ENCODE measurements at places on chromosomes 5 and 9.
A peak's percentile ranks its signal among the peaks of the same experiment; 100 is the strongest.

DNA sequence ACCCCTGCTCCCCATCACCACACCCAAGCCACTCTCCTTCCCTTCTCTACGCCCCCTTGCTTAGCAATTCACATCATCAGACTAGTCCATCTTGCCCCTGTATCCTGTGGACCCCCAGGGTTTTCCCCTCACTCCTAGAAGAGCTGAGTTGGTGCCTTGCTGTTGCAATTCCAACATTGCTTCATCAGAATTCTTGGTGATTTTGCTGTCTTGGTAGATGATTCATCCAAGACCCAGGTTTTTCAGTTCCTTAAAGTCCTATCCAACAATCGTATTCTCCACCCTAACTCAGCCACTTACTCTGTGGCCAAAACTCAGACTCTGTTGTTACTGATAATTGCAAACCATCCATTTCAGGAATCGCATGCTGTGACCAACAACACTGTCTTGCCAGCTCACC, 21.4 kb upstream of the CCNJL start:
- H3K36me3 ChIP-seq: no peaks in the 10 kb centered on the region
- DNase-seq: no peak
- no peak overlapping the region for H3K4me3 ChIP-seq
- H3K27ac ChIP-seq: no peak overlapping the region

- H3K36me3 ChIP-seq: no peaks in the 10 kb centered on the region
- peak; percentile 35 for DNase-seq
- H3K27ac ChIP-seq: peak overlapping the region; percentile 66
- no peaks in the 10 kb centered on the region for H3K4me1 ChIP-seq
- no peaks in the 10 kb centered on the region for H3K27me3 ChIP-seq
Measured at GRCh38 chr9:80797101-80797829, 892.1 kb downstream of the TLE1 start.

GRCh38 chr9:105993921-105994715, 299.8 kb downstream of the TMEM38B start:
- no peaks in the 10 kb centered on the region for H3K4me1 ChIP-seq
- DNase-seq: no peak
- no peaks in the 10 kb centered on the region for H3K36me3 ChIP-seq
- no peak overlapping the region for H3K27ac ChIP-seq
- H3K4me3 ChIP-seq: no peak overlapping the region
- H3K27me3 ChIP-seq: no peaks in the 10 kb centered on the region

- no peaks in the 10 kb centered on the region for H3K27me3 ChIP-seq
- no peak for DNase-seq
- H3K36me3 ChIP-seq: no peaks in the 10 kb centered on the region
Measured at GRCh38 chr9:107778661-107779060, 289.1 kb upstream of the KLF4 start.

- DNase-seq: no peak
- no peaks in the 10 kb centered on the region for H3K36me3 ChIP-seq
- H3K4me3 ChIP-seq: no peak overlapping the region
Measured at GRCh38 chr5:175347027-175347426, 97.0 kb downstream of the DRD1 start.

- H3K4me3 ChIP-seq: no peak overlapping the region
- no peaks in the 10 kb centered on the region for H3K36me3 ChIP-seq
- no peak for DNase-seq
- H3K27ac ChIP-seq: no peak overlapping the region
- H3K27me3 ChIP-seq: no peaks in the 10 kb centered on the region
Measured at GRCh38 chr5:171601266-171601881, 181.9 kb downstream of the FGF18 start.

- no peak overlapping the region for H3K27ac ChIP-seq
- H3K36me3 ChIP-seq: no peaks in the 10 kb centered on the region
- H3K4me3 ChIP-seq: no peak overlapping the region
- no peak for DNase-seq
Measured at GRCh38 chr5:74136276-74136825, 504.2 kb downstream of the ENC1 start.

GRCh38 chr9:27276193-27277030, 20.5 kb downstream of the EQTN start:
- no peaks in the 10 kb centered on the region for H3K36me3 ChIP-seq
- DNase-seq: peak; percentile 24
- H3K27ac ChIP-seq: no peak overlapping the region
- no peaks in the 10 kb centered on the region for H3K27me3 ChIP-seq
- no peaks in the 10 kb centered on the region for H3K4me1 ChIP-seq

DNA sequence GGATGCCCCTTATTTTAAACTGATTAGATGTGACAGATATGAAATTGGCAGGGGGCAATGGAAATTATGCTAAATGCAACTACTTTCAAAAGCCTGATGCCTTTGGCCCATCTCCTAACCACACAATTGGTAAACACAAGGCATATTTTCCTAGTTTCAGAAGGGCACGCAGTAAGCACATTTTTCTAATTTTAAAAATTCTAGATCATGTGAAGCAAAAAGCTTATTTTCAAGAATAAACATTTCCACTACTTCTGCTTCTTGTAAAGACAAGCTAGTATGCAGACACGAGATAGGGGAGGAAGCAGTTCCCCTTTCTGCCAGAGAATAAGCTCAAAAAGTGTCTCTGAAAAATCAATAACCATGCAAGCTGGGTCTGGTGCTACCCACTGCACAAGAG, 67.7 kb downstream of the ABCA1 start:
- no peak for DNase-seq
- no peak overlapping the region for H3K4me3 ChIP-seq
- H3K27ac ChIP-seq: no peak overlapping the region
- no peaks in the 10 kb centered on the region for H3K4me1 ChIP-seq
- H3K36me3 ChIP-seq: no peaks in the 10 kb centered on the region

GRCh38 chr5:37071901-37072581, 177.1 kb downstream of the CPLANE1 start:
- H3K4me1 ChIP-seq: no peaks in the 10 kb centered on the region
- H3K4me3 ChIP-seq: no peak overlapping the region
- H3K27ac ChIP-seq: no peak overlapping the region
- no peaks in the 10 kb centered on the region for H3K36me3 ChIP-seq

- H3K27ac ChIP-seq: no peak overlapping the region
- DNase-seq: no peak
- H3K36me3 ChIP-seq: no peaks in the 10 kb centered on the region
- H3K4me1 ChIP-seq: no peaks in the 10 kb centered on the region
Measured at GRCh38 chr9:88973281-88974045, 17.8 kb upstream of the S1PR3 start.

GRCh38 chr5:106827061-106827460, 843.7 kb downstream of the EFNA5 start:
- DNase-seq: no peak
- H3K4me1 ChIP-seq: no peaks in the 10 kb centered on the region
- no peaks in the 10 kb centered on the region for H3K27me3 ChIP-seq

DNA sequence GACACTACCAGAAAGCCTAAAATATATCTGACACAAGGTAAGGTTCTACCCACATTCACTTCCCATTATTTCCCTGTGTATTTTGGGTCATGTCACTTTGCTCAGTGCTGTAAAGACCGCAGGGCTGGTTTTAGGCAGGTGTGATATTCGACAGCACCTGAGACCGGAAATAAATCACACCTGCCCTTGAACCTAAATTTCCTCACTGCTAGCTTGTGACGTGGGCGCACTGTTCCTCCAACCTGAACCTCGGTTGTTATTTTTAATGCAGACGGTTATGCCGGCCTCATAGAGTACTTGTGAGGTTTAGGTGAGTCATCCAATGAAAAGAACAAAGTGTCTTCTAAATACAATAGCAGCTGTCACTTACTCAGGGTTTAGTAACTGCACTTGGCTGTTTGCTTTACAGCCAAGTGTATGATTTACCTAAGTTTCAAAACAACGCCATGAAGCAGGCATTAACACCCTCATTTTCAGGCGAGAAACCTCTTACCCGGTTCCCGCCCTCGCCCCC, 20.7 kb upstream of the ZNF782 start:
- no peaks in the 10 kb centered on the region for H3K36me3 ChIP-seq
- no peak for DNase-seq
- H3K27me3 ChIP-seq: peaks cover 32% of the 10 kb centered on the region
- H3K4me1 ChIP-seq: peaks cover 6% of the 10 kb centered on the region

GRCh38 chr5:92455011-92455410, 1071.9 kb upstream of the ARRDC3 start:
- no peak overlapping the region for H3K27ac ChIP-seq
- no peak for DNase-seq
- H3K4me1 ChIP-seq: no peaks in the 10 kb centered on the region
- H3K4me3 ChIP-seq: no peak overlapping the region
- no peaks in the 10 kb centered on the region for H3K27me3 ChIP-seq

GRCh38 chr9:124721109-124721906, 49.8 kb downstream of the NR6A1 start:
- no peaks in the 10 kb centered on the region for H3K27me3 ChIP-seq
- no peak overlapping the region for H3K4me3 ChIP-seq
- no peak overlapping the region for H3K27ac ChIP-seq
- no peaks in the 10 kb centered on the region for H3K36me3 ChIP-seq
- no peaks in the 10 kb centered on the region for H3K4me1 ChIP-seq

DNA sequence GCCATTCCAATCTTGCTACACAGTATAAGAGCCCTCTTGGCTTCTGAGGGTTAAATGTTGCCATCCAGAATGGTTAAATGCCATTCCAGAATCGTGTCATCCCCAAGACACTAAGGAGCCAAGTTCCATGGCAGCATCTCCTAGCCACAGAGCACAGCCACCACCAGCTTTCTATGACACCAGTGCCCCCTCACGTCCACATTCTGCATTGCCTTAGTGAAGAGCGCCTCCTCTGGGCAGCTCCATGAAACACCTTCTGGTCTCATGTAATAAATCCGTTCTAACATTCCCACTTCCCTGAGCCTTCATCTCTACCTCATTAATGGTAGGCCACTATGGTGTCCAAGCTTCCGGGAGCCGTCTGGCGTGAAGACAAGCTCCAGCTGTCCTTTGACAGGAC, 12.4 kb downstream of the CBY3 start:
- DNase-seq: no peak
- no peak overlapping the region for H3K27ac ChIP-seq
- H3K36me3 ChIP-seq: no peaks in the 10 kb centered on the region
- H3K27me3 ChIP-seq: no peaks in the 10 kb centered on the region

DNA sequence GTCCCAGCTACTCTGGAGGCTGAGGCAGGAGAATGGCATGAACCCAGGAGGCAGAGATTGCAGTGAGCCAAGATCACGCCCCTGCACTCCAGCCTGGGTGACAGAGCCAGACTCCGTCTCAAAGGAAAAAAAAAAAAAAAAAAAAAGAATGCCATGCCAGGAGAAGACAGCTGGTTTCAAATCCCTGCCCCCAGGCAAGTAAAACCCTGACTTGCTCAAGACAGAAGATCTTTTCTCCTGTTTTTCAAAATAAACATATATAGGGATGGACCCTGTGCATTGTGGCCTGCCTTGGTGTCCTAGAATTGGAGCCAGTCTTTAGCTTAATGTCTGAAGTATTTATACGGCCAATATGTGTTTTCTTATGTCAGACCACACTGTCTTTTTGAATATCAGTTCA, 177.1 kb downstream of the NR3C1 start:
- H3K4me1 ChIP-seq: no peaks in the 10 kb centered on the region
- H3K4me3 ChIP-seq: no peak overlapping the region
- H3K27ac ChIP-seq: no peak overlapping the region
- DNase-seq: no peak

GRCh38 chr9:124428751-124429529, 13.7 kb upstream of the PSMB7 start:
- no peak overlapping the region for H3K27ac ChIP-seq
- H3K4me3 ChIP-seq: no peak overlapping the region

- H3K4me3 ChIP-seq: no peak overlapping the region
- H3K27ac ChIP-seq: peak overlapping the region; percentile 8
Measured at GRCh38 chr5:96743065-96743768, 64.5 kb downstream of the ERAP1 start.

GRCh38 chr5:165722401-165722800, 2217.0 kb downstream of the MAT2B start:
- no peaks in the 10 kb centered on the region for H3K4me1 ChIP-seq
- no peak overlapping the region for H3K4me3 ChIP-seq
- H3K27ac ChIP-seq: no peak overlapping the region
- H3K36me3 ChIP-seq: no peaks in the 10 kb centered on the region
- no peak for DNase-seq

DNA sequence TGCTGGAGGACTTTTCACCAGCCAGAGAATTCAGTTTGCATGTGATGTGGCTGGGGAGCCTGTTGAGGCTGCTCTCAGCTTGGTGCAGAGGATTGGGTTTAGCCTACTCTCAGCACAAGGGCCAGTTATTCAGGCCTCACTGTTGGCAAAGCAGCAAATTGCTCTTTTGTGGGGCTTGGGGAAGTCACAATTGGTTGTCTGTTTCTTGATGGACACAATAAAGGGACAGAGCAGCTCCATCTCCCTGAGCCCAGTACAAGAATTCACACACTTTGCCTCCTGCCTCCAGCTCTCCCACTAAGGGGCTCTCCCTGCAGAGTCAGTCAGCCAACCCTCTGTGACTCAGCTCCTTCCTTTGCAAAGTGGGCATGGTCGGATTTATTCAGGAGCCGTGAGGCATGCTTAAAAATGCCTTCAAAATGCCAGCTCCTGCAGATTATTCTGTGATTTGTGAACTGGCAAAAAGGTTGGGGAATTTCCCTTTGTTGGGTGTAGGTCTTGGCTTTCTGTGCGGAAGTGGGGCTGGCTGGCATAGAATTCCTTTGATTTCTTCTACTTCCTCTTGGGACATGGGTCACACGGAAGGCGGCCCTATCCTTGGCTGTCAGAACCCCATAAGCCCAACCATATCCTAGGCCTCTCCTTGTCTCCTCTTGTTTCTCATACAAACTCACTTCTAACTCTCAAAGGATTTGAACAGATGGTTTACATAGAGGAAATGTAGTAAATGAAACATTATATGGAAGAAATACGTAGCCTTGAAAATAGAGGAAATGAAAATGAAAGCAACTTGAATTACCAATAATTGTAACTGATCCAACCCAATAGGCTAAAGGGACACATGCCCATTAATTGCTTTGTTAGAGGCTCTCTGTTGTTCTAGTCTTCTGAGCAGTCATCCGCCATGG, 118.7 kb upstream of the CD180 start:
- no peaks in the 10 kb centered on the region for H3K4me1 ChIP-seq
- no peaks in the 10 kb centered on the region for H3K27me3 ChIP-seq
- DNase-seq: no peak
- no peak overlapping the region for H3K4me3 ChIP-seq
- H3K27ac ChIP-seq: no peak overlapping the region

GRCh38 chr5:151180291-151180690, 22.7 kb upstream of the ANXA6 start:
- no peaks in the 10 kb centered on the region for H3K4me1 ChIP-seq
- no peak overlapping the region for H3K4me3 ChIP-seq
- no peak overlapping the region for H3K27ac ChIP-seq
- peak; percentile 10 for DNase-seq
- no peaks in the 10 kb centered on the region for H3K27me3 ChIP-seq

- H3K27ac ChIP-seq: no peak overlapping the region
- H3K27me3 ChIP-seq: no peaks in the 10 kb centered on the region
- H3K4me3 ChIP-seq: no peak overlapping the region
- no peaks in the 10 kb centered on the region for H3K4me1 ChIP-seq
Measured at GRCh38 chr5:154384480-154385235, 61.1 kb upstream of the SAP30L start.

- no peaks in the 10 kb centered on the region for H3K27me3 ChIP-seq
- peak overlapping the region; percentile 58 for H3K27ac ChIP-seq
- no peaks in the 10 kb centered on the region for H3K36me3 ChIP-seq
- peaks cover 54% of the 10 kb centered on the region for H3K4me1 ChIP-seq
Measured at GRCh38 chr9:128912270-128912853, 8.4 kb upstream of the PHYHD1 start.

- no peaks in the 10 kb centered on the region for H3K4me1 ChIP-seq
- no peak overlapping the region for H3K4me3 ChIP-seq
- H3K27ac ChIP-seq: peak overlapping the region; percentile 23
Measured at GRCh38 chr5:109987970-109988369, 298.2 kb downstream of the MAN2A1 start.
